ENCODE measurements at places on chromosomes 16 and 17. TPM values are rescaled to one million over a fixed set of nuclear protein-coding genes. Genes with fewer than 3 reads are reported as not detected.

Gene NPIPA2
- total RNA-seq = 1.4 TPM

Gene CHP2
- not detected for total RNA-seq

Gene SOST
- total RNA-seq = not detected

Gene KCNJ2
- total RNA-seq = 0.15 TPM

Gene DRC7
- 0.16 TPM for total RNA-seq

Measured in A549 treated with DMSO at 1 μM for 4 hours (cell line).